ENCODE measurements at places on chromosomes 6 and 20.

DNA sequence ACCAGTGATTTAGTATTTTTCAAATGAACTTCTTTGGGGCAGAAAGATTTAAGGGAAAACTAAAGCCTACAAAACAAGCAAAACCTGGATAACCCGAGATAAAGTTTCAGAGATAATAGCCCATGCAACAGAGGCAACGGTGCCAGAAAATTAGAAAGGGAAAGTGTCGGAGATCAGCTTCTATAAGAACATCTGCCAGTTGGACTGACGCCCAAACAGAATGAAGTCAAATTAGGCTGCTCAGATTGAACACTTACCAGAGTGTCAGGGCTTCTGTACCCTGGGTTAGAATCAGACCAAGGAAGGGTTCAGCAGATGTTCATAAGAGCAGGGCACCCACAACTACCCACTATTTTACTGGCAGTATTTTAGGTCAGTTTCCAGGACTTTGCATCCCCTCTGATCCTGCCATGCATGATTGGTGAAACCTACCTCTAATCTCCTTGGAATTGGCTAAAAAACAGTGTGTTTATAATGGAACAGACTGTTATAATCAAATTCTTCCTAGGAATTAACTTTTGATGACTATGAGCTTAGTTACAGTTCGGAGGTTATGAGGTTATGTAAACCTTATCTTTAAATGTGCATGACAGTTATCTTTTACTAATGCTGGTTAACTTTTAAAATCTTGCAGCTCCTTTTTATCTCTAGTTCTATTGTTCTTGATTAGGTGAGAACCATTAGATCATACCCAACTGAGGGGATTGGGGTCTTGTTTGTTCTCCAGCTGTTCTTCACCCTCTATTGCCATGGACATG, 13.1 kb downstream of the BMP2 start:
- DNase-seq, result no peak

DNA sequence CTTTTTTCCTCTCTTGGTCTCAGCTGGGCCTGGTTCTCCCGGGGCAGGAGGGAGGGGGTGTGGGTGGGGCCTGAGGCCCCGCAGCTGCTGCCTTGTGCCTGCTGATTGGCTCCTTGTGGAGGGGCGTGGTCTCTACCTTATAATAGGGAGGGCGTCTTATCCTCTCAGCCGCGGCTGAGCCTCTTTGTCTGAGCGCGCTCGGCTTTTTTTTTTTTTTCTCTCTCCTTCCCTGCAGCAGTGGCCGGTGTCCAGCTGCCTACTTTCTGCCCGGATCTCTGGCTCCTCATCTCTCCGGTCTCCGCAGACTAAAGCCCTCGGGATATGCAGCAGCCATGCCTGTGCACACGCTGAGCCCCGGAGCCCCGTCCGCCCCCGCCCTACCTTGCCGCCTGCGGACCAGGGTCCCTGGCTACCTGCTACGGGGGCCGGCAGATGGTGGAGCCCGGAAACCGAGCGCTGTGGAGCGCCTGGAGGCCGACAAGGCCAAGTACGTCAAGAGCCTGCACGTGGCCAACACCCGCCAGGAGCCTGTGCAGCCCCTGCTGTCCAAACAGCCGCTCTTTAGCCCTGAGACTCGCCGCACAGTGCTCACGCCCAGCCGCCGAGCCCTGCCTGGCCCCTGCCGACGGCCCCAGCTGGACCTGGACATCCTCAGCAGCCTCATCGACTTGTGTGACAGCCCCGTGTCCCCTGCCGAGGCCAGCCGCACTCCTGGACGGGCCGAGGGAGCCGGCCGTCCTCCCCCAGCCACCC, 11.1 kb downstream of the FAM110A start:
- DNase-seq, result peak; percentile 89

DNA sequence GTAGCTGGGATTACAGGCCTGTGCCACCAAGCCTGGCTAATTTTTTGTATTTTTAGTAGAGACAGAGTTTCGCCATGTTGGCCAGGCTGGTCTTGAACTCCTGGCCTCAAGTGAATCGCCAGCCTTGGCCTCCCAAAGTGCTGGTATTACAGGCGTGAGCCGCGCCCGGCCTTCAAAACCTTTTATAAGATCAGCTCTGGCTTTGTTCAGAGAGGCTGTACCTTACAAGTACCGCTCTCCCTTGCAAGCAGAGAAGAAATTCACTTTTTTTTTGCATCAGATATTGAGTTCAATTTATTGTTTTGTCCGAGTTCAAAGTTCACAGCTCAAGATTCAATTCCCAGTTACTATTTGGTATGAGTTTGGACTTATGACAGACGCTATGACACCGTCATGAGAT, 1.9 kb upstream of the DNAAF9 start:
- DNase-seq, result no peak

GRCh38 chr6:16721977-16722376, 39.3 kb downstream of the ATXN1 start:
- DNase-seq, result no peak

DNA sequence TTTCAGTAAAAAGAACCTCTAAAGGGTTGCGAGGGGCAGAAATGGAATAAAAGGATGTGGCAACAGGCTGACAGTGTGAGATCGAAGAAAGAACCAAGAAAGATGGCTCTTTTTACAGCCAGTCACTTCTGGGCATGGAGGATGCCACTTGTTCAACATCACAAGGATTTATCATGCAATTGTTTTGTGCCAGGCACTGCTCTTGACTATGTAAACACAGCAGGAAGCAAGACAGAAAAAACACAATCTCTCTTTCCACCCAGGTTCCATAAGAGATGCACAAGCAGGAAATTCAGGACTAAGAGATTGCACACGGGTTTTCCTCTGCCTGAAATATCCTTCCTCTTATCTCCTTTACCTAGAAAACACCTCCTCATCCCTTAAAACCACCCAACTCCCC, 38.0 kb downstream of the FOXA2 start:
- DNase-seq, result no peak

- no peak for DNase-seq
These were observed 20.3 kb downstream of the MUCL3 start for GRCh38 chr6:30960907-30961673.

- peak; percentile 35 for DNase-seq
These were observed 1.0 kb upstream of the PCIF1 start for GRCh38 chr20:45933266-45934045.

DNA sequence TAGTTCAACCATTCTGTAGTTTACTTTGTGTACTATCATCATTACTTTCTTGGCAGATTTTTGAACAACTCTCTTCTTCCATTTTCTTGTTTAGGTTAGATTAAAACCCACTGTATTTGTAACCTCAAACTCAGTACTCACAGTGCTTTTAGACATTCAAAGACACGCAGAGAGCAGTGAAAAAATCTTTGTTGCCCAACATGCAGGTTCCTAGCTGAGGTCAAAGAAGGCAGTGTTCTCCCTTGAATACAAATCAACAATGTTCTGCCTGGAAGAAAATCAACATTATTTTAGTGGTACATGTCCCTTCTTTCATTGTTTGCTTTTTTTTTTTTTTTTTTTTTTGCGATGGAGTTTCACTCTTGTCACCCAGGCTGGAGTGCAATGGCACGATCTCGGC, 11.2 kb downstream of the CYB5R4 start:
- DNase-seq, result no peak

GRCh38 chr6:122007339-122007738, 392.1 kb upstream of the HSF2 start:
- no peak for DNase-seq

GRCh38 chr6:89799756-89800155, 19.8 kb downstream of the MDN1 start:
- DNase-seq, result no peak

- DNase-seq, result no peak
These were observed 22.4 kb upstream of the STX16 start for GRCh38 chr20:58628491-58629214.

DNA sequence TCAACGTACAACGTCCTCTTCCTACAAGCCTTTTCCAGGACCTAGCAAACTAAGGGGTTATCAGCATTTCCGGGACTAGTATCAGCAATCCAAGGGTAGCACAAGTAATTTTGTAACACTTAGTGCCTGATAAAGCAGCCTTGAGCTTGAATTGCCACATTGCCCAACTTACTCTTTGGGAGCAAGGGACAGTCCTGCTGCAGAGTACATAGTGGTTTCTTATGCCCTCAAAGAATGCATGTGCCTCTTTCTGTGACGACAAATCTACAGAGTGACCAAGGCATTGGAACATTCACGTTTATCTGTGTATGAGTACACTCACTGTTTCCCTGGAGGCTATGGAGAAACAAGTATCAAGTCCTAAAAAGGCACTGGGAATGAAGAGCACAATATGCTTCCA, 3.2 kb upstream of the ID4 start:
- DNase-seq, result no peak

DNA sequence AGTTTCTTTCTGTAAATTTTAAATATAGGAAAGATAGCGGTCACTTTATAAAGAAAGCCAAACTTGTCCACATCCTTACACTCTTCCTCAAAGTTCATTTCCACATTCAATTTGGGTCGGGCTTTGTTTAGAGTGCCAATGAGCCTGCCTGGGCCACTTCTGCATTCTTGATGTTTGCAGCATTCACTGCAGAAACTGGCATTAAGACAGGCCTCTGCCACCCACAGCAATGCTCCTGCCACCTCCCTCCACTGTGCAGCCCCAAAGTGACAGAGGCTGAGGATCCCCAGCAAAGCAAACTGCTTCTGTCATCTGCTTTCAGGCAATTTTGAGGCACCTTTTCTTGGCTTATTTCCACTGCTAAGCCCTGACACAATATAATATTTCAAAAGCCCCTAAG, 61.2 kb downstream of the TNFAIP3 start:
- DNase-seq, result no peak

GRCh38 chr6:144544266-144544830, 259.2 kb downstream of the UTRN start:
- DNase-seq, result no peak

- no peak for DNase-seq
These were observed at the start of gene RIPOR3 for GRCh38 chr20:50690650-50691572. TSS of gene RIPOR3 (minus strand) at chr20:50691542. CDS start at chr20:50691128, 414 bp downstream.

GRCh38 chr6:54916858-54917257, 70.3 kb downstream of the FAM83B start:
- no peak for DNase-seq

DNA sequence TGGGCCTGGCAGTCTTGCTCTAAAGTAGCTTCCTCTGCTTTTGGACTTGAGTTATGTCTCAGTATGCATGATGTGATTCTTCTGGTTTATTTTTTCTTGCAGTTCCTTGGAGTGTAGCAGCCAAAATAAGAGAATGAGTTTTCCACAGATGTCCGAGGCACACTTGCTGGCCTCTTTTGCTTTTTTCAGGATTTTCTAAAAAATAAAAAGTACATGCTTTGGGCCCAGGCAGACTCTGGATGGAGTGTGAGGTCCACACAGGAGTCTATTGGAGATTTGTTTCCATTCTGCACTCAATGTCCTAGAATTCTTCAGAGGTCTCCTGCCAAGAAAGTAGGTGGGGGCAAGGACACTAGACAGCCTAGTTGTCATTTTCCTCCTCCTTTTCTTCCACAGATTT, 477.6 kb downstream of the EPM2A start:
- DNase-seq, result no peak

GRCh38 chr20:38805502-38805957, at the start of gene PPP1R16B:
TSS of gene PPP1R16B (plus strand) at chr20:38805697. CDS start at chr20:38835926, 30,229 bp downstream.
- DNase-seq, result peak; percentile 67

DNA sequence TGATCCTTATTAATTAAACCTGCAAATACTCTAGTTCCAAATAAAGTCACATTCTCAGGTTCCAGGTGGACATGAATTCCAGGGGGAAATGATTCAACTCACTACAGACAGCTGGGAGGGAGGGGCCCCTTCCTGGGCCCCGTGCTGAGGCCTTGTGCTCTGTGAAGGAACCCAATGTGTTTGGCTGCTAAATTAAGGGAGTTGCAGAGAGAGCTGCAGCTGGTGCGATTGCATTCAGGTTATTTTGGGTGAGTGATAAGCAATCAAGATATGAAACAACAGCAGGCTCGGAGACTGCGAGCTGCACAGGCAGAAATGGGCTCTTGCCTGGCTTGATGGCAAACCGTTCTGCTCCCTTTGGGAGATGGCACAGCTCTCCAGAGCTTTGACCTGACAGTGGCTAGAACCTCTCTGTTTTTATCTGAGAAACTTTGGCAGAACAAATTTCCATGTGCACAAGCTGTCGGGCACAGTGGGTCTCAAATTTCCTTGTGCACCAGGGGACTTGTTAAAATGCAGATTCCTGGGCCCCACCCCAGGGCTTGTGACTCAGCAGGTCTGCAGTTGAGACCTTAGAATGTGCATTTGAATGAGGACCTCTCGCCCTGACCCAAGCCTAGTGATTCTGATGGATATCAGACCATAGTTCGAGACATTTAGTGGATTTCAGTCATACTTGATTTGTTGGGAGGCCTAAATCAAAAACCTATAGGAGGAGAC, 9.8 kb downstream of the MAPK13 start:
- no peak for DNase-seq

GRCh38 chr6:35154262-35154661, 13.1 kb upstream of the TCP11 start:
- DNase-seq, result no peak

GRCh38 chr6:134875367-134875766, 74.5 kb downstream of the ALDH8A1 start:
- no peak for DNase-seq

GRCh38 chr6:82246802-82247504, 591 bp downstream of the IBTK start:
- no peak for DNase-seq
